ENCODE measurements at places on chromosomes 5 and 9.

GRCh38 chr9:74007833-74008232 lies 489.3 kb upstream of the RORB start:
- DNase-seq = no peak

DNA sequence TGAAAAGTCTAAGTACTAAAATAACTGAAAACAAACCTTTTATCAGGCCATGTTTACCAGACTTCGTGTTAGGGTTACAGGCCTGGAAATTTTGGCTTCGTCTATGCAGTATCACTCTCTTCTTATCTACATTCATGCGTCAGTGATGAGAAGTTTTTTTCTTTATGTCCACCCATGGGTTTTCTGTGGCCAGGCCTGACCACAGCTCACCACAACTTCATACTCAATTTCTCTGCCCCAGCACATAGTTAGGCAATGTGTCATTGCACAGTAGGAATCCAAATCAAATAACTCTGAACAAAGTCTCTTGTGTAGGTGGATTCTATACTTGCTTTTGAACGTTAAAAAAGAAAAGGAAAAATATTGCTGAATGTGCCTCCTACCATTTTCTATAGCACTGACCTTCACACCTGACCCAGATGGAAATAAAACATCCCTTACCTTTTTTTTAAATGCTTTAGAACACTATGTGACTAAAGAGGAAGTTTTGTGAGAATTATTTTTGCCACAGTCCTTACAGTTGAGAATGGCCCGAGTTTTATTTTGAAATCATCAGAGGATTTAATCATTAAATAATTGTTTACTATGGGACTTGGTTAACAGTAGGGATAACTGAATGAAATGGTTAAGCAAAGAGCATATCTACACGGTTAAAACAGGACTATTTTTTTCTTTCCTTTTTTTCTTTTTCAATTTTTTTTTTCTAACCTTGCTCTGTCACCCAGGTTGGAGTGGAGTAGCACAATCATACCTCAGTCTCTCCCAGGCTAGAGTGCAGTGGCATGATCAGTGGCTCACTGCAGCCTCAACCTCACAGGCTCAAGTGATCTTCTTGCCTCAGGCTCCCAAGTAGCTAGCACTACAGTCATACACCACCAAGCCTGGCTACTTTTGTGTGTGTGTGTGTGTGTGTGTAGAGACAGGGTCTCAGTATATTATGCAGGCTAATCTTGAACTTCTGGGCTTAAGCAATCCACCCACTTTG lies 1247.0 kb upstream of the ACO1 start:
- no peak for DNase-seq

DNA sequence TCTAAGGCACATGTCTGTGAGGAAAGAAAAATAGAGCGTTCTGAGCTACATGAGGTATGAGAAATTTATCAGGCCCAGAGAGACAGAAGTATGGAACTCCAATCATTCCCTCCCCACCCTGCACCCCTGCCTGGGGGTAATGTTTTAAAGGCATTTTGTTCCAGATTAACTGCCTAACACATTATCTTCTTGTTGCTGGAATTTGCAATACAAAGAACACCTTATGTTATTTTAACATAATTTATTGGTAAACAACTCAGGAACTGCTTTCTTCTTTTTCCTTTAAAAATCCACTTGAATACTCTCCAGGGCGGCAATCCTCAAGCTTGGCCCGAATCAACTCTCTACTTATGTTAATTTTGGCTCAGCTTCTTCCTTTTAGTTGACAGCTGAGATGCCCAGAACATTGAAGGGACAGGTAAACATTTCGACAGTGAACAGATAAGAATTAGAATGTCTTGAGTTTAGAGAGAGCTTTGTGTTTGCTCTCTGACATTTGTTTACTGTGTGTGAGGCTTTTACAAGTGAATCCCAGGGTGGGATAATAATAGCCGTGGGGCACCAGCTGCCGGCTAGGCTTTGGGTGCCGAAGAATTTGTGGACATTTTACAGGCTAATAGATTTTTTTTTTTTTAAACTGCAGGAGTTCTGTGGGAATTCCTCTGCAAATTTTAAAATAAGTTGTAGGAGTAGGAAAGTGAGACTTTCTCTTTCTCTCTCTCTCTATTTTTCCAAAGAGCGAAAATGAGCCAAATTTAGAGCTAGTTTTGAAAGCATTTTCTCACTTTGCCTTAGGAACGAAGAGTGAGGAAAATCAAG lies 96.4 kb upstream of the TAF11L2 start:
- DNase-seq = no peak

DNA sequence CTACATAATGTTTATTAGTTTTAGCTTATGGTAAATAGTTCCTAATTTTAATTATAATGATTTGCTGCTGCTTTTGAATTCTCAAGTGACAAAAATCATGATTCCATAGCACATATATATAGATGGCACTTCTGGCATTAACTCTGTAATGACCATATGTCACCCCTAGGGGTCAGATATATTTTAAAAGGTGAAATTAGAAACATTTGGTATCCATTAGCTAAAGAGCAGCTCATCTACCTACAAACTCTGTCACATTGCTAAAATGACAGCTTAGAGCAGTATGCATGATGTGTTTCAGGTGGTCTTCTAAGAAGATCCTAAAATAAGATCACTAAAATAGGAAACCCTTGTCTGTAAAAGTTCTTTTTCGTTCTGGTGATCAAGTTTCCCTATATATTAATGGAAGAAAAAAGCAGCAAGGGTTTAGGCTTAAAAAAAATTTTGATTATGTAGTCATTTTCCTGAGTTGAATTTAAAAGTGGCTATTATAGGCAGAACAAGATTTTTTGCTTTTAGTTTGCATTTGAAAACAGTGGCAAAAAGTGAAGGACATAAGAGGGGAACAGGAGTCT lies 157.7 kb upstream of the POU5F2 start:
- no peak for DNase-seq

DNA sequence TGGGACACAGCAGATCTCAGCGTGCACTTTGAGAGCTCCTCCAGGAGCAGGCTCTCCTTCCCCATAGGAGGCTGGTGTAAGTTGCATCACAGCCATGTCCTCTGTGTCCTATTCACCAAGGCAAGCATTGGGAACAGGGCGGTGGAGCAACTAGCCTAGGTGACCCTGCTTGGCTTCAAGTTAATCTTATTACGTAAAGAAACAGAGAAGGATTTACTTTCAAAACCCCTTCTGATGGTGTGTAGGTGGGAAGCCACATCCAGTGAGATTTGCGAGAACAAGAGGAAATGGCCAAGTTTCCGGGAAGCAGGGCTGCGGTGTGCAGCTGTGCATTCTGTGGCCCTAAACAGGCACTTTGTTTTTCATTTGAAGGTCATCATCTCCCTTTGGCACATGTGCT lies 80.2 kb downstream of the TRIO start:
- no peak for DNase-seq

GRCh38 chr9:123798195-123798594 lies 131.7 kb downstream of the DENND1A start:
- no peak for DNase-seq

DNA sequence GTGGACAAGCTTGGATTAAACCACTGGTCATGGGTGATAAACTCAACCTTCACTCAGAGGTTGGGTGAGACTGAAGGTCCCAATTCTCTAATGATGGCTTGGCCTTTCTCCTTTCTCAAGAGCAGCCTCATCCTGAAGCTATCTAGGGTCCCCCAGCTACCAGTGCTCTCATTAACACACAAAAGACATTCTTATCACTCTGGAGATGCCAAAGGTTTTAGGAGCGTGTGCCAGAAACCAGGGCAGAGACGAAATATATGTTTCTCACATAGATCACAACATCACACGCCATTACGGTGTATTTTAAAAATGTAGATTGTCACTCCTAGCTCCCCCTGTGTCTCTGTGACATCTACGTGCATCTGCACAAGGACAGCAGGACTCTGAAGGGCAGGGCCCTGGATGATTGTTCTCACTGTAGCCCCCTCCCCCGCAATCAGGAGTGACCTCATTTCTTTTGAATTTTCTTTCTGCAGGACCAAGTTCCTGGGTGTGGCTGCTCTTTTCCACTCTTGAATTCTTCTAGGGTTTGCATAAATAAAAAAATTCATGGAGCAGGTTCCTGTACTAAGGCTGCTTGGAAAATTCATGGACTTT lies 311.3 kb downstream of the GADD45G start:
- no peak for DNase-seq

DNA sequence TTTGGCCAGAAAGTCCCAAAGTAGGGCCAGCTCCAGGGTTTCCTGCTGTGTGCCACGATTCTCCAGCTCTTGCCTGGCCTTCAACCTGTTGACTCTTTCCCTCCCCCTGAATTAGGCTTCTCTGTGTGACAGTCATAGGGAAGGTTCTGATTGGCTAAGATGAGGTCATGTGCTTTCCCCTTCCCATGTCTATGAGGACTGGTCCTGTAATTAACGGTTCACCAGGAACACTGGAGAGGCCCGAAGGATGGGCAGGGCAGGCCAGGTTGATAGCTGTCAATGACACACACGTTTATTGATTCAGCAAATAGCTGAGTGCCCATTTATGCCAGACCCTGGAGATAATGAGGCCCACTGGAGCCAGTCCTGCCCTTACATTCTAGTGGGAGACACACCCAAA lies 9.0 kb upstream of the PRR7 start:
- no peak for DNase-seq

GRCh38 chr5:141017943-141018342 lies 33.2 kb upstream of the PCDHB1 start:
- DNase-seq = no peak

- DNase-seq = no peak
These were observed 5.0 kb downstream of the SQSTM1 start for GRCh38 chr5:179825655-179826182.

DNA sequence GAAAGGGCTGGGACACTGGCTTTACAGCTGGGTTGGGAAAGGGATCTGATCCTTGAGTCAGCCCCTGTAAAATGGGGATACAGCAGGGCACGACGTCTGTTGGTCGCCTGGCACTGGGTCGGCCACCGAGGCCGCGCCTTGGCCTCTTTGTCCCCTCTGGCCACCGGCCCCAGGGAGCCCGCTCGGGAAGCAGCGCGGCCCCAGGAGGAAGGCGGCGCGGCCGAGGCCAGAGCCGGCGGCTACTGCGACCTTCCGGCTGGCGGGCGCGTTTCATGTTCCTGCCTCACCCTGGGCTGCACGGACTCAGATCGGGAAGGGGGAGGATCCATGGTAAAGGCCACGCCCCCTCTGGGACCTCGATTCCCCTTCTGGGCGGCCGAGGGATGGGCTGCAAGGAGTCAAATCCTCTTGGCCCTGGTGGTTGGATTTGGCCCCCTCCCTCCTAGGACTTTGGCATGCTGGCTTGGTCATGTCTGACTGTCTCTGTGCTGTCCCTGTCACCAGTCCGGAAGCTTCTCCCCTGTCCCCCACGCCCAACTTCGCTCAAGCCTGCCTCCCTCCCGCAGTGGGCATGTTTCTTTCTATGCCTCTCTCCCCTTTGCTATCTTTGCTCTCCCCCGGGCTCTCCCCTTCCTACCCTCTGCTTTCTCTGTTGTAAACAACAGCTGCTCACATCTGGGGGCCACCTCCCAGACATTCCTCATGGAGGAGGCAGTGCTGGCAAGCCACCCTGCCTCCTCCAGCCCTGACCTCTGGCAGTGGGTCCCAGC lies 25.8 kb downstream of the FPGS start:
- DNase-seq = no peak

DNA sequence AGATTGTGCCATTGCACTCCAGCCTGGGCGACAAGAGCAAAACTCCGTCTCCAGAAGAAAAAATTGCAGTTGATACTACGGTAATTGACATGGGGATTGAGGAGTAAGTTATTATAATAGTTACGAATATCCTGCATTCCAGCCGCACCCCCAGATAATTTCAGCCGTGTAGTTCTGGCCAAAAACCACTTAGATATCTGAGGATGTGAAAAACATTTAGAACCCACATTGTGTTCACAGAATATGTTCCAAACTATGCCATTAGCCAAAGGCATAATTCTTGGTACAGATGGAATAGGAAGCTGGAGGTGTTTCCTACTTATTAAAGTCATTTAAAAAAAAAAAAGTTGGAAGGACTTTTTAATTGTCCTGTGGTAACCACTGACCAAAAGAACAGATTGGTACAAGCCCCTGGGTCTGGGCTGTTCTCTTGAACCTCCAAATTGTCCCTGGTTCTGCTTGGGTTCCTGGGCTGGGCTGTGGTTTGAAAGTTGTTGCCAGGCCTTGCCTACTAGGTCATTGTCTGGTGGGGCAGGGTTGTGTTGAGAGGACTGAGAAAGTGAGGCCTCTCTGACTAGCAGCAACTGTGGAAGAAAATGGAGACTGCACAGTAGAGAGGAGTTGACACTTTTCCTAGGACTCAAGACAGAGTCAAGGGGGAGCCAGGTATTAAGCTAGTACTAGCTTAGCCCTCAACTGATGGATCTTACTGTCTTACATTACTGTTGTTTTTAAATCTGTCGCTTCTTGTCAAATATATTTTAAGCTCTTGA lies 198.8 kb downstream of the NR3C1 start:
- no peak for DNase-seq

- no peak for DNase-seq
These were observed 86.4 kb downstream of the RCL1 start for GRCh38 chr9:4879115-4879558.

DNA sequence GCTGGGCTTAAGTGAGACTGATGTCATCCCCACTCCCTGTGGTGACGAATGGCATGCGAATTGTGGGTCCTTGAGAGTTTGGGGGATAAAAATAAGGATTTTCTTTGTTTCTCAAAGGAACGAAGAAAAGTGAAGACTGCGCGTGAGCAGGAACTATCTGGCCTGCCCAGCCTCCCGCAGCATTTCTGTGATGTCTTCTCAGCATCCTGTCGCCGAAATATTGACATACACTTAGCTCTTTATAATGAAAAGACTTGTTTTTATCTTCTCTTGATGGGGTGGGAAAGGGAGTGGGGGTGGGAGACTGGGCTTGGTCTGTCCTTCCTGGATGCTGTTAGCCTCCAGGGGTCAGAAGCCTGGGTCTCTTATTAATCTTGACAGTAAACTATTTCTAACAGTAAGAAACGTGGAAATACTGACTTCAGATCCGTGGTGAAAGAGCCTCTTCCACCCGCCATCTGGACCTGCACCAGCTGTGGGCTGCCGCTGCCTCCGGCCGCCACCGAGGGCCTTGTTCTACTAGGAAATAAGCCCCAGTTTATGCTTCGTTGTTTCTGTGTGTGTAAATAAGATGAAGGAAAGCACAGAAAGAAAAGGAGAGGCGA lies 239.6 kb downstream of the FANCC start:
- no peak for DNase-seq

GRCh38 chr9:134949681-134950385 lies 32.1 kb upstream of the FCN1 start:
- DNase-seq = no peak

Measured in SHP77 treated with DMSO at 0.1 percent for 48 hours (cell line).